ENCODE measurements at places on chromosomes 7 and 10.
A peak's percentile ranks its signal among the peaks of the same experiment; 100 is the strongest.

GRCh38 chr10:80260295-80261243, 28.9 kb downstream of the MAT1A start:
- peak; percentile 11 for DNase-seq

GRCh38 chr7:112063974-112064373, 142.2 kb downstream of the DOCK4 start:
- DNase-seq = no peak

GRCh38 chr7:81441750-81442149, 328.1 kb downstream of the HGF start:
- no peak for DNase-seq

DNA sequence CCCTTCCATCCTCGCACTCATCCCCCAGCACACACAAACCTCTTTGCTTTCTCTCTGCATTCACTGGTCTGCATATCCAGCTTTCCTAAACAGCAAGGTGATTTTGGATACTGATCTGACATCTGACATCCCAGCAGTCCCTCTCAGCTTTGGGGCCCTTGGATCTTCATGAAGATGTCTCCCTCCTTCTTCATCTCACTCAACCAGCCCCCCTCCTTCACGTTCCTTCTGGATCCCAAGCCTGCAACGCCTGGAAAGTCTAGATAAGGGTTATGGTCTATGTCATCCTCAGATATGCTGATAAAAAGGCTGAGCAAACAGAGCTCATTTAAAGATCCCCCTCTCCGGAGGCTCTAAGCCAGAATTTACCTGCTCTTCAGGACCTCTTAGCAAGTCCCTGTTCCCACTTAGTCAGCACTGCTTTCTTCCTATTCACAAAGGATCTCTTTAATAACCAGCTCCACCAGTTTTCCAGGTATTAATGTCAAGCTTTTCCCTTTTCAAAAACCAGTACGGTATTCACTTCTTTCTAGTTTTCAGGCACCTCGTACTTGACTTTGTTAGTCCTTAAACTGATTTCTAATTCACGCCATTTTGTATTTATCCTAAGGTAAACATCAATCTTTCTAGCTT, 38.9 kb downstream of the CREB3L2 start:
- DNase-seq = no peak

DNA sequence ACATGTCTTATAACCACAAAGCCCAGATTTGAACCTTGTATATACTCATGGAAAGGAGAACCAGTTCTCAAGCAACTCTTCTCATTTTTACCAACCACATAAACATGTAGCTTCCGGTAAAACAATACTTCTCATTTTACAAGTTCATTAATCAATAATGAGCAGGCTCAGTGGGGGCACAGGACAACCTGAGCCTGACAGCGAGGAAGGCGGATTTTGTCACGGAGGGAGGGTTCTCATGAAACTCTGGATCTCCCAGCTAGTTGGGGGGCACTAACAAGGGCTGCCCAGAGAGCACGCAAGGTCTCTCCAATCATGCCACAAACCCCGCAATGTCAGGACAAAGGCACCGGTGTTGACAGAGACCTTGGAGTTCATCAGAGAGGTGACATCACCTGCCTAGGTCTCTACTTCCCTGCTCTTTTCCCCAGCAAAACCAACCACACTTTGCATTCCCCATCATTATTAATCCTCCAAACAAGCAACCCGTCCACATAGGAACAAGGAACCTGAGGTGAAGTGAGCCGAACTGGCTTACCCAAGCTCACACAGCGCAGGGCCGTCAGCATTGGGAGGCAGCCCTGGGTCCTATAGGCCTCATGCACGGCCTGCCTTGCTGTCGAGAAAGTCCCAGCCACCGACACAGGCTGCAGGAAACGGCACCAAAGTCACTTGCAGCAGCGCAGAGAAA, 192.1 kb upstream of the KLF14 start:
- DNase-seq = no peak

DNA sequence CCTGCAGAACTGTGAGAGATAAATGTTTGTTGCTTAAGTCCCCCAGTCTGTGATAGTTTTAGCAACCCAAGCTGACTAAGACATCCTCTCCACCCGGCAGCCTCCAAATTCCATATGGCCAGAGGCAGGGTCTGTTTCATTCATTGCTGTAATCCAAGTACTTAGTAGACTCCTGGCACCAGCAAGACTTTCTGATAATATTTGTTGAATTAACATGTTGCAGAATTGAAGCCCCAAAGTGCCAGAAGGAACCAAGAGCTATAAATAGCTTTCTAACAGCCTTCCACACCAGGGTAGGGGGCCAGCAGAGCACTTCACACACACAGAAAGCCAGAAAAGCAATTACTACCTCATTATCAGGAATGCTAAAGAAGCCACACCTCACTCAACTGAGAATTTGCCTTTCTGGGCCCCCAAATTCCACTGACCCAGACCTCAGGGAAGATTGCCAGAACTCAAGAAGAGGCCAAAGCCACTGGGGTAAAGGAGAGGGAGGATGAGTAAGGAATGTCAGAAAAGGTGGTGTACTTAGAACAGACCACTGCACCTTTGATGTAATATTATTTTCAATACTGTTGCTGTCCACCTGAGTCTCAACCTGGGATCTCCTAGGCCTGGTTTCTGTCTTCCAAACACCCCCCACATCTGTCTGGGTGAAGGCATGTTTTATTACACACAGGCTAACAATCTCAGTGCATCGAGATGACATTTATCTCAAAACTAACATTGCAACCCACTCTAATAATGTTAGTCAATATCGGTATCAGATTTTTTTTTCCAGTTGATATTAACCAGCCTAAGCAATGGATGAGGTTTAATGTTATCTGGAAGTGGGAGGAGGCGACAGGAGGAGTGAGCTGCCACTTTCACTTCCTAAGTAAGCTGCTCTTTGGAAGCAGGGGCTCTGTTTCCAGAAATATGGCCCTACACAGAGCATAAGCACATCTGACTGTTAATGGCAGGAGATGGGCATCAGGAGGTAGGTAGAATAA, 5.5 kb downstream of the NOD1 start:
- no peak for DNase-seq

DNA sequence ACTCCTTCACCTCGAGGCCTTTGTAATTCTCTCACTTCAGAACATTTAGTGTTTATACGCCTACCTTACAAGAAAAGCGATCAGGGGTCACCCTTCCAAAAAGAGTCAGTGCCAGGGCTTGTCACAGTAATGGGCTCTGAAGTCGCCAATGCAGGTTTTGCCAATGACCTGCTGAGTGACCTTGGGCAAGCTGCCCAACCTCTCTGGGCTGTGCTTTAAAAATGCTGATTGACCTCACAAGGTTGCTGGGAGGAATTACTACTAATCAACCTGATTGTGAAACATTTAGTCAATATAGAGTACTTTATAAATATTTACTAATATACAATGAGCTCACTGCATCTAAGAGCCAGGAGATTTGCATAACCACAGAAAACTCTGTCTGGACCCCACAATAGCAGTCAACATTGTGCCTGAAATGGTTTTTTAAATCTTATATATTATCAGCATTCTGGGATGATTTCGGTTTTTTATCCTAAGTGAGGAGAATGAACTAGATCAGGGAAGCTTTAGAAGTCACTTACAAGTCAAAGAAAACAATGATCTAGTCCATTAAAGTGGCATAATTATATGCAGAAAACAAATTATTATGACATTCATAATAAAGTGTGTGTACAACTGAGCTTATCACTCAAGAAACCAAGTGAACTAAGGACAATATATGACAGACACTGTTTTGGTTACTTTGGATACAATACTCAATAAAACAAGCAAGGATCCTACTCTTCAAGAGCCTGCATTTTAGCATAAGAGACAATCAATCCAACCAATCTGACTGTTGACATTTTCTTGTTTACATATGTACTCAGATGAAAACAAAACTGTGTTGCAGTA, 290.5 kb downstream of the SORCS1 start:
- no peak for DNase-seq

DNA sequence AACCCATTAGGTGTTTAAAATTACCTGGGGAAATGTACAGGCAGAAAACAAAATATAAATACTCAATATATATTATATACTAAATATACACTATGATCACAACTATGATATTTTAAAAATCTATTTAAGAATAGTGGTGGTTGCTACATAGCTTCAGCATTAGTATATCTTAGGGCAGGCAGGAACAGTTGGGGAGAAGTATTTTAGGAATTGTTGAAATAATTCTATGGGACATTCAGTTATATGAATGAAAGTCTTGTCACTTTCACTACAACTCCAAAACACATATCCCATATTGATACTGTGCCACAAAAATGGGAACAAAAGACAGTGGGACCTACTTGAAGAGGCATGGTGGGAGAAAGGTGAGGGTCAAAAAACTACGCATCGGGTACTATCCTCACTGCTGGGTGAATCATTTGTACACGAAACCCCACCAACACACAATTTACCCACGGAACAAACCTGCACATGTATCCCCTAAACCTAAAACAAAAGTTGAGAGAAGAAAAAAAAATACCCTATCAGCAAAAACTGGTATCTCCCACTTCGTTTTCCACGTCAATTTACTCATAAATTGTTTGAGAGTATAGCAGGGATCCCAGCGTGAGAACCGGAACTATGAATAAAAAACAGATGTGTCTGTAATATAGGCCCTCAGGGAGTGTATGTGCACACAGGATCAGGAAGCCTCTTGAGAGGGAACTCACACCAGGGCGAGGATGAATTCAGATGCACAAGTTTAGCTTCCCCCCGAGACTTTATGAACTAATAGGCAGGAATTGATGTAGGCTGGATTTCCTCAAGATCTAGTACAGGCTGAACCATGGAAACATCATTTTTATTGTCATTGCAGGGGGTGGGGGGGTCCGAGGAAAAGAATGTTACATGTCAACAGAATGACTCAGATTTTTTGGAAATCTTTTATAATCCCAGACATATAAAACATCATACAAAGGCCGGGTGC, 16.2 kb downstream of the SLC16A12 start:
- DNase-seq = no peak

DNA sequence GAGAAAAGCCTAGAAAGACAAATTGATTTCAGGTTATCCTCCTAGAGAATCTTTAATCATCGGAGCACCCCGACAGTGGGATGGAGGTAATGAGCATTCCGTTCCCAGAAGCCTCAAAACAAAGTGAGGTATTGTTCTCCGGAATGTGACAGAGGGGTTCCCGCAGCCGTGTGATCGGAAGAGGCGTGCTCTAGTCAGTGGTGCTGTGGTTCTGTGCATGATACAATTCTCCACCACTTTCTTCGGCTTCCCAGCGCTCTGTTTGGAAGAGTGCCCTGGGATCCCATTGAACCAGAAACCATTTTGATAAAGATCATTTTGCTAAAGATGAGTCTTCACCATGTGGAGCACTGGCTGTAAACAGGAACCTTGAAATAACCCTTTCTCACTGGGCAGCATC, 434.6 kb downstream of the PAXIP1 start:
- DNase-seq = no peak

DNA sequence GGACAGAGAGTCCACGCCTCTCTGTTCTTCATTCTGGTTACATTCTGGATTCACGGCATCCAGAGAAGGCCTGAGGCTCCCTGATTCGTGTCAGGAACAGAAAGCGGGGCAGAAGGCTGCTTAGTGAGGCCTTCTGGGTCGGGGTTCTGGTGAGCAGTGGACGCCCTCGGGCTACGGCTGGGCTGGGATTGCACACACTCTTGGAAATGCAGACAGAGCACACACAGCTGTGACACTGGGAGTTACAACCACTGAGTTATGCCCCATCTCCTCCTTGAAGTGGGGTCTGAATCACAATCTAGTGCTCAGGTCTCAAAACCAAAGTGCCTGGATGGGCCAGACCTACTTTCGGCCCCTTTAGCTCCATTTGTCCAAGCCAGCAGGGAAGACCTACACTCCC, 156.9 kb upstream of the GDF10 start:
- no peak for DNase-seq

- no peak for DNase-seq
Measured at GRCh38 chr7:8236780-8237407, 25.1 kb downstream of the ICA1 start.

- DNase-seq = no peak
Measured at GRCh38 chr10:90179696-90180407, 478.5 kb downstream of the KIF20B start.

DNA sequence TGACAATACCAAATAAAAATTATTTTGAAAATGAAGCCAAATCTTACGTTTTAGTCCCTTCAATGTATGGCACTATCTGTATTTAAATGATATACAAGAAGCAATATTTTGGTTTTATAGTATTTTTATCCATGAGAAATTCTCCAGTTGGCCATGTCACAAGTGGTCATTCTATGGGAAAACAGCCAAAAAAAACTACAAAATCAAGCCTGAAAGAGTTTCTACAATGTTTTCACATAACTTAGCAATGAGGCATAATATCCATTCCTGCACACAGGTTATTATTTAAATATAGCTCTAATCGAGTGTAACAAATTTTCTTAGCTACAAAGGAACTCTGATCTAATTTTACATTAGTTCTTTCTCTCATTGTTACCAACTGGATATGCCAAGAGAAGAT, 5.4 kb downstream of the RAB11FIP2 start:
- DNase-seq = no peak

GRCh38 chr7:151167197-151167961, at the start of gene GBX1:
GBX1 (minus strand) TSS chr7:151167694; CDS start chr7:151167548, 146 bp downstream.
- DNase-seq = no peak

DNA sequence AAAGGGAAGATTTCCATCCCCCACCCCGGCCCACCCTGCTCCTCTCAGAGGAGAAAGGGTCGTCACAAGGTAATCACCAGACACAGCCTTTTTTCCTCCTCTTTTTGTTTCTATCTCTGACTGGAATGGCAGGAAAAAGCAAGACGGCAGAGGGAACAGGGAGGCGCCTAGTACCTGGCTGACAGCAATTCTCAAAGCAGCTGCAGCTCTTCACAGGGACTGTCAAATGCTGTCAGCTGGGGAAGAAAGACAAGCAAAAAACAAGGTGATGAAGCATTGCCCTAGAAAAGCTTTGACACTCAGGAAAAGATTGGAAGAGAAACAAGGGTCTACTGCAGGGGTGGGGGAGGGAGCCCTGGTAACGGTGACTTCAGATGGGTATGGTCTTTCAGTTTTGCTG, 52.7 kb downstream of the GNA12 start:
- DNase-seq = no peak

- no peak for DNase-seq
Measured at GRCh38 chr7:960269-960871, 5.9 kb upstream of the ADAP1 start.

GRCh38 chr7:2815875-2816245, 28.2 kb downstream of the GNA12 start:
- no peak for DNase-seq

GRCh38 chr10:98430427-98430826, 15.4 kb upstream of the PYROXD2 start:
- no peak for DNase-seq

Data from activated CD4-positive, alpha-beta T cell treated with anti-CD3 and anti-CD28 coated beads for 24 hours (primary cell).